ENCODE measurements at places on chromosomes 7 and 10. TPM values are rescaled to one million over a fixed set of nuclear protein-coding genes. Genes with fewer than 3 reads are reported as not detected.

DNA sequence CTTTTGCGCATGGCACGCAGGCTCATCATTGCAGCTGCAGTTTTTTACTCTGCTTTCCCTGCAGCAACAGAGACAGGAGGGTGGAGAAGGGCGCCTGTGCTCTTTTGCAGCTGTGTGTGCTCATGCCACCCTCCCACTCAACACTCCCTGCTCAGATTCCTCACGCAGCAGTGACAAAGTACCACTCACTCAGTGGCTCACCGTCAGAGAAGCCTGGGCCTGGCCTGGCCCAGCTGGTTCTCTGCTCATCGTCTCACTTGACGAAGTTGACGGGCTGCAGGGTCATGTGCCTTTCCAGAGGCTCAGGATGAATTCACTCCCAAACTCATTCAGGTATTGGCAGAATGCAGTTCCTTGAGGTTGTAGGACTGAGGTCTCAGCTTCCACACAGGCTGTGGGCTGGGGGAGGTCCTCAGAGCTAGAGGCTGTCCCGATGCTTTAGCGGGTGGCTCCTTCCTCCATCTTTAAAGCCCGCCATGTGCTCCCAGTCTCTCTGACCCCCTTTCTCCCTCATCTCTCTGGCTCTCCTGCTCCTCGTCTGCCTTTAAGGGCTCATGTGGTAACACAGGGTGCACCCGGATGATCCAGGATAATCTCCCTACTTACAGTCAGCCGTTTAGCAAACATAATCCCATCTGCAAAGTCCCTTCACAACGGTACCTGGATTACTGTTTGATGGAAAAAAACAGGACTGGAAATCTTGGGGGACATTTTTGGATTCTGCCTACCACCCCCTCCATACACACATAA is 25.8 kb downstream of the PTPRE start:
- no peak overlapping the region for H3K27ac ChIP-seq
- H3K27me3 ChIP-seq, result no peaks in the 10 kb centered on the region
- peaks cover 8% of the 10 kb centered on the region for H3K4me1 ChIP-seq
- DNase-seq, result no peak

Gene RABGEF1
- total RNA-seq, result 26.7 TPM

- H3K4me1 ChIP-seq, result no peaks in the 10 kb centered on the region
- no peaks in the 10 kb centered on the region for H3K36me3 ChIP-seq
- H3K4me3 ChIP-seq, result no peak overlapping the region
- DNase-seq, result peak; percentile 83
- H3K27ac ChIP-seq, result no peak overlapping the region
Observed at GRCh38 chr7:48875045-48875916, 49.1 kb upstream of the CDC14C start.

- H3K27me3 ChIP-seq, result peaks cover 27% of the 10 kb centered on the region
- DNase-seq, result no peak
- H3K4me1 ChIP-seq, result no peaks in the 10 kb centered on the region
Observed at GRCh38 chr10:43693602-43694001, 44.9 kb upstream of the ZNF32 start.

- H3K4me3 ChIP-seq, result no peak overlapping the region
- peaks cover 5% of the 10 kb centered on the region for H3K4me1 ChIP-seq
- no peaks in the 10 kb centered on the region for H3K27me3 ChIP-seq
- DNase-seq, result no peak
- H3K27ac ChIP-seq, result no peak overlapping the region
Observed at GRCh38 chr7:35356495-35356894, 102.6 kb upstream of the TBX20 start.

GRCh38 chr7:44565795-44566559 is 7.7 kb downstream of the DDX56 start:
- no peak overlapping the region for H3K27ac ChIP-seq
- H3K36me3 ChIP-seq, result peaks cover 68% of the 10 kb centered on the region
- no peak overlapping the region for H3K4me3 ChIP-seq
- H3K27me3 ChIP-seq, result no peaks in the 10 kb centered on the region
- DNase-seq, result no peak
- peaks cover 2% of the 10 kb centered on the region for H3K4me1 ChIP-seq

Gene AZGP1
- not detected for total RNA-seq

DNA sequence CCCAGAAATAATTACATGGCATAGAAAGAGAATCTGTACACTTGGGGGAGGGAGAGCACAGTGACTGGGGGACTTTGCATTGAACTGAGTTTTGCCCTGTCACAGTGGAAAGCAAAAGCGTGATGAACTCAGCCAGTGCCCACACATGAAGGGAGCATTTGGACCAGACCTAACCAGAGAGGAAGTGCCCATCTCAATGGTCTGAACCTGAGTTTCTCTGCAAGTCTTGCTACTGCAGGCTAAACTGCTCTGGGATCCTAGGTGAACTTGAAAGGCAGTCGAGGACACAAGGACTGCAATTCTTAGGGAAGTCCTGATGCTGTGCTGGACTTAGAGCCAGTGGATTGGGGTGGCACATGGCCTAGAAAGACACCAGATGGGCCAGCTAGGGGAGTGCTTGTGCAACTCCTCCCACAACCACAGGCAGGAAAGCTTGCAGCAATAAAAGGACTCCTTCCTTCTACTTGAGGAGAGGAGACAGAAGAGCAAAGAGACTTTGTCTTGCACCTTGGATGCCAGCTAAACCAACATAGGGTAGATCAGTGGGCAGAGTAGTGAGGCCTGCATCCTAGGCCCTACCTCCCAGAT is 259.0 kb downstream of the GRM8 start:
- H3K27ac ChIP-seq, result no peak overlapping the region
- no peak for DNase-seq
- H3K4me3 ChIP-seq, result no peak overlapping the region
- no peaks in the 10 kb centered on the region for H3K36me3 ChIP-seq

Gene LUC7L2
- 65.5 TPM for total RNA-seq

Gene PTTG1IP2
- total RNA-seq, result not detected

Gene CCDC146
- total RNA-seq, result 1.7 TPM

Gene ZNF777
- total RNA-seq, result 9.7 TPM

Gene IL15RA
- total RNA-seq, result 0.35 TPM

GRCh38 chr7:93146472-93147141 is 1.6 kb downstream of the SAMD9L start:
- no peak for DNase-seq
- H3K27me3 ChIP-seq, result no peaks in the 10 kb centered on the region
- no peaks in the 10 kb centered on the region for H3K36me3 ChIP-seq

DNA sequence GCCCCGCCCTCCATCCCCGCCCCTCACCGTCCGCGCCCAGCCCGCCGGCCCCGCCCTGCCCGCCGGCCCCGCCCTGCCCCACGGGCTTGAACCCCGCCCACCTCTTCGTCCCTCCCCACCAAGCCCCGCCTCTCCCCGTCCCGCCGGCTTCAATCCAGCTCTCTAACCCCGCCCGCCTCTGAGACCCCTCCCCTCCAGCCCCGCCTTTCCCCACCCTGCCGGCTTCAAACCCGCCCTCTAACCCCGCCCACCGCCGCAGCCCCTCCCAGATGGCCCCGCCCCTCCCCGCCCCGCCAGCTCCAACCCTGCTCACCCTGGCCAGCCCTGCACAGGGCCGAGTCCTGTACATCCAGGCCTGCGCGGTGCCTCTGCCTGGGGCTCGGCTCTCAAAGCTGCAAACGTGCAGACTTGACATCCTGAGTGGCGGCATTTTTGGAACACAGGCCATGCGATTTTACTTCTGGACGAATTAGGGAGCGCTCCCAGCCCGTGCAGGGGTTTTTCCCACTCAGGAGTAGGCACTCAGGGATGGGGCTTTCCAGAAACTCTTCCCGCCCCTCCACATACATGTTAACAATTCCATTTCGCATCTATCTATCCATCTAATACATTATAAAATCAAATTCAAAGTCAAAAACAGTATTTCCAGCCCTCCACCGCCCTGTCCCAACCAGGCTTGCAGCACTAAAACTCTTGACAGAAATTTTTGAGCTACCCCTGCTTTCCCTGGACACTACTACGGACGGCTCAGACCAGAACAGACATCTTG is 477 bp upstream of the NMT2 start:
- peak; percentile 99 for DNase-seq
- no peak overlapping the region for H3K27ac ChIP-seq
- H3K4me1 ChIP-seq, result no peaks in the 10 kb centered on the region
- no peaks in the 10 kb centered on the region for H3K36me3 ChIP-seq

GRCh38 chr10:20302033-20302432 is 485.8 kb downstream of the PLXDC2 start:
- H3K27ac ChIP-seq, result no peak overlapping the region
- no peaks in the 10 kb centered on the region for H3K27me3 ChIP-seq
- H3K4me3 ChIP-seq, result no peak overlapping the region
- H3K36me3 ChIP-seq, result no peaks in the 10 kb centered on the region
- H3K4me1 ChIP-seq, result no peaks in the 10 kb centered on the region

Gene FAM237B
- not detected for total RNA-seq

DNA sequence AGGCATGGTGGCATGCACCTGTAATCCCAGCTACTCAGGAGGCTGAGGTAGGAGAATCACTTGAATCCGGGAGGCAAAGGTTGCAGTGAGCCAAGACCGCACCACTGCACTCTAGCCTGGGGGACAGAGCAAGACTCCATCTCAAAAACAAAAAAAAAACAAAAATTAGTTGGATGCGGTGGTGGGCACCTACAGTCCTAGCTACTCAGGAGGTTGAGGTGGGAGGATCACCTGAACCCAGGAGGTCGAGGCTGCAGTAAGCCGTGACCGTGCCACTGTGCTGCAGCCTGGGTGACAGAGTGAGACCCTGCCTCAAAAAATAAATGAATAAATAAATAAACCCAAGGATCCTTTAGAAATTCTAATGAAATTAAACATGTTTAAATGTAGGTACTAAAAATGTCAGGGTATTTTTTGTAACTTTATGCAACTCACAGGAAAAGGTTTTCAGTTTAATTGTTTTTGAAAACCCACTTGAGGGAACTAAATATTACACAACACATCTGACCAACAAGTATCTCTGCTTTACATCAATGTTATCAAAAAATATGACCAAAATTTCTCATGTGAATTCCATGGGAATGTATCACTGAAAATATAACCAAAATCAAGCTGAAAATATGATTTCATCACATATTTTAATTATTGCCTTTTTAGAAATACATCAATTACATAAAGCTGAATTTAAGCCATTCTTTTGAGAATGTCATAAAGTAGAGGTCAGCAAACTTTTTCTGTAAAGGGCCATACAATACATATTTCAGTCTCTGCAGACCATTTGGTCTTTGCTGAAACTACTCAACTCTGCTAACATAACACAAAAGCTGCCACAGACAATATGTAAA is 23.9 kb downstream of the UPF2 start:
- no peak for DNase-seq
- no peak overlapping the region for H3K27ac ChIP-seq
- H3K4me1 ChIP-seq, result no peaks in the 10 kb centered on the region

DNA sequence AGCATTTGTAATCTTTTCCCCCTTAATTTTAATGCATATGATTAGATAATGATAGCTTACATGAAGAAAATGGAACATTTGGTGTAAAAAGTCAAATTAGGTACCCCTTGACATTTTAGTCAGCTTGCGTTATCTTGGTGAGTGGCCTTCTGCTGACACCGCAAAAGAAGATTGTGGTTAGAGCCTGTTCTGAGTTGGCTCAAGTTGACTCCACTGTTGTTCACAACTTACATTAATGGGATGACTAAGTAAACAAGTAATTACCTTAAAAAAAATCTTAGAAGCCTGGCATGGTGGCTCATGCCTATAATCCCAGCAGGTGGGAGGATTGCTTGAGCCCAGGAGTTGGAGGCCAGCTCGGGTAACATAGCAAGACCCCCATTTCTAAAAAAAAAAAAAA is 24.2 kb downstream of the TRRAP start:
- no peaks in the 10 kb centered on the region for H3K27me3 ChIP-seq
- H3K4me3 ChIP-seq, result no peak overlapping the region
- no peaks in the 10 kb centered on the region for H3K4me1 ChIP-seq
- no peak overlapping the region for H3K27ac ChIP-seq

DNA sequence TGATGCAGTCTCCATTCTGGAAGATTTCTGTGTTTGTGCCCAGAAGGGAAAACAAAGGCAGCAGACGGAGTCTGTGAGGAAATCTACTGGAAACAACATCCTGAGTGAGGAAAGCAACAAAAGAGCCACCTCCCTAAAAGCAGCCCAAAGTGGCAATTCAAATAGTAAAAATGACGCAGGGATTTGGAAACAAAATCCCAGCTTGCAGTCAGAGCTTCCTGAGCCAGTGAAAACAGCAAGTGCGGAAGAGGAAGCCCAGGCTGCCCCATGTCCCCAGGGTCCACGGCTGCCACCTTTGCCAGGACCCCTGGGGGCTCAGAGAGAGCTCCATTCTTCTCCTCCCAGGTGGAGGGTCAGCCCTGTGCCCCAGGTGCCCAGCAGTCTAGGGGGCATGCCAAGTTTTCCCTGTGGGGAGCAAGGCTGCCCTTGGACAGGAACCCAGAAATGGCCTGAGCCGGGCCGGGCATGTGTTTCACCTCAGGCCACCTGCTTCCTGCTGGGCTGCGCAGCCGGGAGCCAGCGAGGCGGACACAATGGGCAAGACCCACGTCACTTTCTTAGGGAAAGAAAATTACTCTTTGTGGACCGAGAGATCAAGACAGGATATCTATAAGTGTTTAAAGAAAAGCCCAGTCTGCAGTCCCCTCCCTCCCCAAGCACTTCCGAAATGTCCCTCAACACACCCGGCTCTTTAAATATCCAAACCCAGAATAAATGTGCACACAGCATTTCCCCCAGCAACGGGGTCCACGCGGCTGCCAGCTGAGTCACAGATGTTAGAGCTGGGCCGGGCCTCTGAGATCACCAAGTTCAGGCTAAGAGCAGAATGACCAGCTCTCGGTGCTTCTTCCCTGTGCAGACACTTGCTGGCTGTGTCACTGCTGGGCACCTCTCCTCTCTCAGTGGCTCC is 231.1 kb downstream of the ARHGAP12 start:
- no peaks in the 10 kb centered on the region for H3K36me3 ChIP-seq
- DNase-seq, result no peak
- H3K4me1 ChIP-seq, result no peaks in the 10 kb centered on the region
- peak overlapping the region; percentile 62 for H3K27ac ChIP-seq
- no peaks in the 10 kb centered on the region for H3K27me3 ChIP-seq

Gene CRHR2
- not detected for total RNA-seq

Gene CCDC3
- total RNA-seq, result 12.3 TPM

DNA sequence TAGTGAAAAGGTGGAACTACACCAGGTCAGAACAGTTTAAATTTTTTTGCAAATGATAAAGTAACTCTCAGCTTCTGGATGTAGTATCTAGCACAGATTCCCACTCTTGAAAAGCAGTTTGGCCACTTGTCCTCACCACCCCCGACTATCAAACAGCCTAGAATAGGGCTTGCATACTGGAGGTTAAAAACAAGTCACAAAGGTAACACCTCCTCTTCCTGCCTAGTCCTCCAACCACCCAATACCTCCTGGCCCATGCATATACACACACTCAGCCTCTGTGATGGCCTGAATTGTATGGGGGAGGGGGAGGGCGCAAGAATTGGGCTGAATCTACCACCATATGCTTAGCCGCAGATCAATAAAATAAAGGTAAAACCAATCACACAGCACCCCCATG is 5.7 kb downstream of the SKAP2 start:
- H3K4me1 ChIP-seq, result peaks cover 3% of the 10 kb centered on the region
- DNase-seq, result peak; percentile 62
- peaks cover 94% of the 10 kb centered on the region for H3K27me3 ChIP-seq
- no peak overlapping the region for H3K4me3 ChIP-seq

- H3K4me1 ChIP-seq, result no peaks in the 10 kb centered on the region
- no peaks in the 10 kb centered on the region for H3K27me3 ChIP-seq
- no peaks in the 10 kb centered on the region for H3K36me3 ChIP-seq
- H3K4me3 ChIP-seq, result no peak overlapping the region
- no peak for DNase-seq
Observed at GRCh38 chr7:47624689-47625088, 42.8 kb upstream of the TNS3 start.
